ENCODE measurements at places on chromosomes 12 and 14.

DNA sequence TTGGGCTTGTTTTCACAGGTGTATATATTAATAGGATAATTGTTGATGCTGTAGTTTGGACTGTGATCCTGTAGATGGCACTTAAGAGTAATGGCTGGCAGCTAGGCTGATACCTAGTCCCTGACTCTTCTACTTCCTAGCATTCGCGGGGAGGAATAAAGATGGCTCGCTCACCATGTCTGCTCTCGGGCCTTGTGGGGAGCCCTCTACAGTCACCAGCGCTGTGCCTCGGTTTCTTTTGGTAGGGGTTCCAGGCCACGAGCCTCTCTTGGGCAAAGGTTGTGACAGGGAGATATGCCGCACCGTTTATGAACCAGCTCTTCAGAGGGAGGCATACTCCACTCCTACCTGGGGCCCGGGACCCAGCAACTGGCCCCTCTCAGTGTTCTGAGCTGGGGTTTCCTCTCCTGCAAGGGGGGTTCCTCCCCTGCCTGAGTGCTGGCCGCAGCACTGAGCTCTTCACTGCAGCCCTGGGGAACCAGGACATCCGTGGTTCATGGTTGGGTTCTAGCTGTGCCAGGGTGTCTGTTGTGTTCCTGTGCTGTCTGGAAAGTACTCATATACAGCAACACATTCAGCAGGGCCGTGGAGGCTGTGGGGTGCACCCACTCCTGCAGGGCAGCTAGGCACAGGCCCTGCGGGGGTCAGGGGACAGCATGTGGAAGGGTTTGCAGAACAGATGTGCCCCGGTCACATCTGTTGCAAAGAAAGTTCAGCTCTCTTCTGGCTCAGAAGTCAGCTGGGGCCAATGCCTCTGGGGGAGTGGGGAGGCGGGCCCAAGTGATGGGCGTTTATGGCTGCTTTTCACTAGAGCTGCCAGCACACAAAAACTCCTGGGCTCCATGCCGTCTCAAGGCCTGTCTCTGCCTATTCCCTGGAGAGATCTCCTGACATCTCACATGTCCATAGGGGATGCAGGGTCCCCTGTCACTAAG, 147.9 kb downstream of the PPFIA2 start:
- no peak for DNase-seq
- H3K36me3 ChIP-seq: no peaks in the 10 kb centered on the region
- H3K4me3 ChIP-seq: no peak overlapping the region
- H3K4me1 ChIP-seq: no peaks in the 10 kb centered on the region
- no peaks in the 10 kb centered on the region for H3K27me3 ChIP-seq

GRCh38 chr12:126534495-126534894, 1469.3 kb downstream of the AACS start:
- no peaks in the 10 kb centered on the region for H3K27me3 ChIP-seq
- no peak overlapping the region for H3K27ac ChIP-seq
- H3K4me1 ChIP-seq: no peaks in the 10 kb centered on the region
- no peak overlapping the region for H3K4me3 ChIP-seq
- no peak for DNase-seq

DNA sequence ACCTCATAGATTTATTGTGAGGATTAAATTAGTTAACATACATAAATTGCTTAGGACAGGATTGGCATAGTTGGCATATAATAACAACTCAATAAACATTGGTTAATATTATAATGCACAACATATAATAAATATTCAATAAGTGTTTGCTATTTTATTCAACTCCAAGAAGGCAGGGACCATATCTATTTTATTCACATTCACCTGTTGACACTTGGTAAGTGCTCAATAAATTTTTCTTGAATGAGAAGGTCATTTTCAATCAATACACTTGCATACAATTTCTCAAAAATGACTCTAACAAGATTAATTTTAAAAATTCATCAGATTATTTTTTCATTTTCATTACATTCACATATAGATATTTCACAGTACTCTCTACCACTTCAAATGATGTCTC, 12.4 kb upstream of the NUP107 start:
- peaks cover 3% of the 10 kb centered on the region for H3K36me3 ChIP-seq
- peak overlapping the region; percentile 85 for H3K27ac ChIP-seq
- no peak for DNase-seq
- H3K4me3 ChIP-seq: peak overlapping the region; percentile 80

- H3K4me1 ChIP-seq: peaks cover 32% of the 10 kb centered on the region
- no peaks in the 10 kb centered on the region for H3K36me3 ChIP-seq
- H3K27me3 ChIP-seq: no peaks in the 10 kb centered on the region
- H3K27ac ChIP-seq: peak overlapping the region; percentile 86
- H3K4me3 ChIP-seq: peak overlapping the region; percentile 75
These were observed 13.1 kb upstream of the LTA4H start for GRCh38 chr12:96048393-96048969.

- no peak overlapping the region for H3K4me3 ChIP-seq
- H3K36me3 ChIP-seq: no peaks in the 10 kb centered on the region
- no peak overlapping the region for H3K27ac ChIP-seq
These were observed 68.8 kb downstream of the GALNT16 start for GRCh38 chr14:69328765-69329164.

DNA sequence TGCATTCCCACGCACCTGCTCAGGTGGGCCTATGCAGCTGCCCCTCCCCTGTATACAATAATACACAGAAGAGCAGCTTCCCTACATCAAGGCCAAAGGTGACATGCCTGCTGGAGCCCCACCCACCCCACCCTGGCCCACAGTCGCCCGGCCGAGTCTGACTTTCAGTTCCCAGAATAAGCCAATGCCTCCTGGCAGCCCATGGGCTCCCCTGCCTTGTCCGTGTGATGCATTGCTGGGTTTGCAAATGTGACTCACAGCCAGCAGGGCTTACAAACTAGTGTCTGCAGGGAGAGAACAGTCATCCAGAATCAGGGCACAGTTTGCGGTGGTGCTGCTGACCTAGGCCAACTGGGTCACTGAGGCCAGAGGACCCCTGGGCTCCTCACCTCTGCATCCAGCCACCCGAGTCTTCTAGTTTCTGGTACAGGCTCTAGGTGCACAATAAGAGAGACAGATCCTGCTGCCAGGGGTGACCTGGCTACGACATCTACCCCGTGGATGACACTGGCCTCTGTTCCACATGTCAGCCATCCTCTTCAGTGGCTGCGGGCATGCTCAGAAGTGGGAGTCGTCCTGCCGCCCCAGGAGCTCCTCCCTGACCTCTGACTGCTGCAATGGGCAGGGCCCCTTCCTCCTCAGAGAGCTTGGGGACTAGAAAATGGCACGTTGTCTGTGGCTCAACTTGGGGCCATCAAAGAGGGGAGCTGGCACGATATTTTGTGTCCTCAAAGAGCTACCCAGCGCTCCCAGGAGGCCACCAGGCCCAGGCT, 84.5 kb downstream of the CHGA start:
- H3K36me3 ChIP-seq: no peaks in the 10 kb centered on the region
- no peak overlapping the region for H3K4me3 ChIP-seq
- H3K27ac ChIP-seq: no peak overlapping the region
- H3K4me1 ChIP-seq: peaks cover 2% of the 10 kb centered on the region
- no peaks in the 10 kb centered on the region for H3K27me3 ChIP-seq
- DNase-seq: no peak

DNA sequence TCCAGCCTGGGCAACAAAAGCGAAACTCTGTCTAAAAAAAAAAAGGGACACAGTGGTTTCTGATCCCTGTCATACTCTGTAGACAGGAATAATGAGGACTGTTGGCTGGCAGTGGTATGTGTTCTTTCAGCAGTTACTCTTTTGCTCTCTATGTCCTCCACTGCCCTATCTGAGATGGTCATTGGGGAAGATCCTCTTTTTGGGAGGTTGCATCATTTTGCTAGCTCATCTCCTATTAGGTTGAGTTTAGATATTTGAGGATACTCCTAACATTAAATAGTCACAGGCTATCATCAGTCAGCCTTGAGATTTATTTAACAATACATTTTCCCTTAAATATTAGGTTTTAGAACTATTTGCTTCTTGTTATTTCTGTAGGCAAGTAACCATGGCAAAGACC, 5.9 kb upstream of the CCDC91 start:
- peaks cover 2% of the 10 kb centered on the region for H3K4me1 ChIP-seq
- no peak overlapping the region for H3K4me3 ChIP-seq
- no peak overlapping the region for H3K27ac ChIP-seq
- H3K27me3 ChIP-seq: peaks cover 5% of the 10 kb centered on the region
- H3K36me3 ChIP-seq: peaks cover 3% of the 10 kb centered on the region

DNA sequence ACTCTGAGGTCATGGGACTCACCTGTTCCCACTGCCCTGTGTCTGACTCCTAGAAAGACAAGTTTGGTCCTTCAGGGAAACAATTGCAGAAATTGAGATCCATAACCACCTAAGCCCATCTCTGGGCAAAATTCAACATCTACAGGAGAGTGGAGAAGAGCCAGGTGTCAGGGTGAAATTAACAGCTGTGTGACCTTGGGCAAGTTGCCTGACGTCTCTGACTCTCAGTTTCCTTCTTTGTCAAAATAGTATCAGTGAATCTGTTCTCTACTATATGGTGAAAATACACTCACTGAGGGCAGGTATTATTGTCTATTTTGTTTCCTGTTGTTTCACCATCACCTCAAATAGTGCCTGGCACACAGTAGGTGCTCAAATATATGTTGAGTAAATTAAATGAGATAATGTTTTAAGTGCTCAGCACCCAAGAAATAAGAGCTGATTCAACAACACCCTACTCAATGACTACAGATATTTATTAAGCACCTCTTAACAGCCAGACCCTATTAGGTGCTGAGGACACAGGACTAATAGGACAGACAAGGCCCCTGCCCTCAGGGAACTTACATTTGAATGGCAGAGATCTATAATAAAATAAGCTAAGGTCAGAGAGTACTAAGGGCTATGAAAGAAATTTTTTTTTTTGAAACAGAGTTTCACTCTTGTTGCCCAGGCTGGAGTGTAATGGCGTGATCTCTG, 14.2 kb upstream of the IFT81 start:
- H3K4me1 ChIP-seq: no peaks in the 10 kb centered on the region
- H3K36me3 ChIP-seq: no peaks in the 10 kb centered on the region
- DNase-seq: no peak

DNA sequence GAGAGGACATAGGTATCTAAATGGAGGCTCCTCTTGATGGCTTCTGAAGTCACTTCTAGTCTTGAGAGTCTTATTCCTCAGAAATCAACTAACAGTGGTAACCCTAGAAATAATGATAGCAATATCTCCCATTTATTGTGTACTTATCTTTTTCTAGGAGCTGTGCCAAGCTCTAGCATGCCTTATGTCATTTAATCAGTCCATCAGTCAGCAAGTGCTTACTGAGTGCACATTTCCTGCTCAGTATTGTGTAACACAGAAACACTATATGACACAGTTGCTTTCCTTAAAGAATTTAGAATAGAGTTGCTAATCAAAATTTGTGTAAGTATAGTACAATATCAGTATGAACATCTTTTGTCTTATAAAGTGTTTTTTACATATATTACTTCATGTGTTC, 36.6 kb downstream of the KRT76 start:
- no peak overlapping the region for H3K27ac ChIP-seq
- H3K36me3 ChIP-seq: no peaks in the 10 kb centered on the region
- H3K27me3 ChIP-seq: peaks cover 12% of the 10 kb centered on the region

- H3K36me3 ChIP-seq: peaks cover 75% of the 10 kb centered on the region
- no peak overlapping the region for H3K27ac ChIP-seq
- no peak overlapping the region for H3K4me3 ChIP-seq
- DNase-seq: no peak
These were observed 20.0 kb upstream of the BBS10 start for GRCh38 chr12:76368230-76368629.

- H3K4me3 ChIP-seq: no peak overlapping the region
- H3K27ac ChIP-seq: no peak overlapping the region
- no peaks in the 10 kb centered on the region for H3K36me3 ChIP-seq
- no peaks in the 10 kb centered on the region for H3K4me1 ChIP-seq
- H3K27me3 ChIP-seq: no peaks in the 10 kb centered on the region
These were observed 238.3 kb downstream of the GALC start for GRCh38 chr14:87754520-87755223.

DNA sequence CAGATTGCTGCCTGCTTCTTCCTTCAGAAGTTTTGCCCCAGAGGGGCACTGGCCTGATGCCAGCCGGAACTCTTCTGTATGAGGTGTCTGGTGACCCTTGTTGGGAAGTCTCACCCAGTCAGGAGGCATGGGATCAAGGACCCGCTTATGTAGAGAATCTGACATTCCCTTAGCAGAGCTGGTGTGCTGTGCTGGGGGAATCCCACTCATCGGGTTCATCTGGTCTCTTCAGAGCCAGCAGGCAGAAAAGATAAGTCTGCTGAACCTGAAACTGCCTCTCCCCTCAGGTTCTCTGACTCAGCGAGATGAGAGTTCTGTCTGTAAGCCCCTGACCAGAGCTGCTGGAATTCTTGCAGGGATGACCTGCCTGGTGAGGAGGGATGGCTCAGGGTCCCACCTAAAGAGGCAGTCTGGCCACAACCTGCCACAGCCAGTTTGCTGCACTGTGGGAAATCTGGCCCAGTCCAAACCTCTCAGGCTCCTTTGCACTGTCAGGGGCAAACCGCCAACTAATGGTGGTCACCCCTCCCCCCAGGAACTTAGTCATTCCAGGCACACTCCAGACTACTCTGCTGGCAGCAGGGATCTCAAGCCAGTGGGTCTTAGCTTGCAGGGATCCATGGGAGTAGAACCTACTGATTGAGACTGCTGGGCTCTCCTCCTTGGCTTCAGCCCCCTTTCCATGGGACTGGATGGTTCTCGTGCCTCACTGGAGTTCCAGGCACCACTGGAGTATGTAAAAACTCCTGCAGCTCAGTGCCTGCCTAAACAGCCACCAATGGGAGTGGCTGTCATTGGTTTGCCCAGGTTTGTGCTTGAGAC, 4.1 kb downstream of the CLEC2D start:
- H3K36me3 ChIP-seq: peaks cover 85% of the 10 kb centered on the region
- H3K27me3 ChIP-seq: no peaks in the 10 kb centered on the region
- H3K27ac ChIP-seq: peak overlapping the region; percentile 97

Measured in T-helper 2 cell treated with Interferon-gamma antibody and Interleukin-4, amounts not matched to agents 5 μg/mL and 100 μg/mL, for 36 hours (primary cell).